Activated CD4-positive, alpha-beta T cell treated with anti-CD3 and anti-CD28 coated beads, Interleukin-2, amount 50 U/mL, for 48 hours (primary cell): ENCODE measurements at places on chromosomes 5 and 9.

DNA sequence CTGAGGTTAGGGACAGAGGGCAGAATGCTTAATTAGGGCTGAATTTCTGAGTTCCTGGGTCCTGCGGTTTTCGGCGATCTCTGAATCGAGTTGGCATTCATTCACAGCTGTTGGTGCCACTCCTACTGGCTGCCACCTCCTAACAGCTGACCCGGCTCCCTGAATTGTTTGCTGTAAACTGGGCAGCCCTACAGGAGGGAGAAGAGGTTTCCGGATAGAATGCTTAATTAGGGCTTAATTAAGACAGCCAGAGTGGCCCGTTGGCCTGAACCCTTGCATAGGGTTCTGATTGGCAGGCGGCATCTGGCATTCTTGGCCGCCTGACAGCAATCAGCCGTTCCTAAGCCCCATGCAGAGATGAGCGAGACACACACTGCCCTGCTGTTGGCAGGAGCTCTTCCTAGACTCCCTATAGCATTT, 25.7 kb downstream of the FRMPD1 start:
- no peak for DNase-seq

DNA sequence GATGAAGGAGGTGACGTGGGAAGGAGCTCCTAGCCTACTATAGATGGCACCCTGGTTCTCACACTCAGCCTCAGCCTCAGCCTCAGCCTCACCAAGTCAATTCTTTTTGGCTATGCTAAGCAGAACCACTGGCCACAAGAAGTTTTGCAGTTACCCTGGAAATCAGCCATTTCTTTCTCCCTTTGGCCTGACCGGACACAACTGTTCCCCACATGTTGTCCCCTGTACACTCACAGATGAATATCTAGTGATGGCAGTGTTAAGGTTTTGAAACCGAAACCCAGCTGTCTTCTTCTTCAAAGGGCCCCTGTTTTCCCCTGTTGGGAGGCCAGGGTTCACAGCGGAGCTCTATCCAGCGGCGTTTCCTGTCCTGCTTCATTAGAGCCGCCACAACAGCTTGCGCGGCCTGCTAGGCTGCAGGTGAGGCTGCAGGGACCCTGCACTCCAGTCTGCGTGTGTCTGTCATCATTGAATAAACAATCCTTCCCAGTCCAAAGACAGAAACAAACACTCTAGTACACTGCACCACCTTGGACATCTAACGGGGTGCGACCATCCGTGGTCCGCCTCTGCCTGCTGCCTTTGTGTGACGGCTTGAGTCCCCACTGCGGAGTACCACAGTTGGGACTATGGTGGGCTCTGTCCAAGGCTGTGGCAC, 250.5 kb downstream of the DENND1A start:
- peak; percentile 12 for DNase-seq

DNA sequence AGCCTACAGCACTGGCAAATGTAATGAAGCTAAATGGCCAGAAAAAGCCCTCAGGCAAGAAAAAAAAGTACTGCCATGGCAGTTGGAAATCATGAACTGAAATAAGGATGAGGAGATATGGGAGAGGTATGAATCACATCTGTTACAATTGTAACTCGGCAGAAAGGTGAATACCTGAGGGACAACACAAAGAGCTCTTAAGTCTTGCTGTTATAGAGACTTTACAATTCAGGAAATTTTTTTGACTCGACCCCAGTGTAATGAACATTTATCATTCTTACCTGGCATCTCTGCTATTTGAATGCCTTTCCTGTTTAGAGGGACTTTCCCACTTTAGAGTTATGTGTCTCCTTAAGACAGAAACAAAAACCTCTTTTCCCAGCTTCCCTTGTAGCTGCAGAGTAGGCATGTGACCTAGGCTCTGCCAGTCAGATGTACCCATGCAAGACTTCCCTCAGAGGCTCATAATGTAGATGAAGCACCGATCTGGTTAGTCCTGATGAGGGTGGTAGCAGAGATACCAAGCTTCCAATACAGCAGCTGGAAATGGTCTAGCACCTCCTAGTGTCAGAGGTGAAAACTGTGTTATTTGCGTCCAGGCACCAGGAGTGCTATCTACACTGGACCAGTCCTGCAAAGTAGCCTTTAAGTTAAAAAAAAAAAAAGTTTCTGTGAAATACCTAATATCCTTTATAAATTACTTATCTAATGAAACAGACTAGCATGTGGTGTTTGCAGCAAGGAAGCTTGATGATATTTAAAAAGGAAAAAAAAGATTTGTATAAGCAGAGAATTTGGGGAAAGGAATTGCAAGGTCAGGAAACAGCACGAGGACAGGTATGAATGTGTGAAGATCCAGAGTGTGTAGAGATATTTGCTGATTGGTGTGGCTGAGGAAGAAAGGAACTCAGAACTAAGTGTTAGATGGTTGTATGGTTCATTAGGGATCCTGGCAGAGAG, 146.9 kb upstream of the SLC1A3 start:
- no peak for DNase-seq

DNA sequence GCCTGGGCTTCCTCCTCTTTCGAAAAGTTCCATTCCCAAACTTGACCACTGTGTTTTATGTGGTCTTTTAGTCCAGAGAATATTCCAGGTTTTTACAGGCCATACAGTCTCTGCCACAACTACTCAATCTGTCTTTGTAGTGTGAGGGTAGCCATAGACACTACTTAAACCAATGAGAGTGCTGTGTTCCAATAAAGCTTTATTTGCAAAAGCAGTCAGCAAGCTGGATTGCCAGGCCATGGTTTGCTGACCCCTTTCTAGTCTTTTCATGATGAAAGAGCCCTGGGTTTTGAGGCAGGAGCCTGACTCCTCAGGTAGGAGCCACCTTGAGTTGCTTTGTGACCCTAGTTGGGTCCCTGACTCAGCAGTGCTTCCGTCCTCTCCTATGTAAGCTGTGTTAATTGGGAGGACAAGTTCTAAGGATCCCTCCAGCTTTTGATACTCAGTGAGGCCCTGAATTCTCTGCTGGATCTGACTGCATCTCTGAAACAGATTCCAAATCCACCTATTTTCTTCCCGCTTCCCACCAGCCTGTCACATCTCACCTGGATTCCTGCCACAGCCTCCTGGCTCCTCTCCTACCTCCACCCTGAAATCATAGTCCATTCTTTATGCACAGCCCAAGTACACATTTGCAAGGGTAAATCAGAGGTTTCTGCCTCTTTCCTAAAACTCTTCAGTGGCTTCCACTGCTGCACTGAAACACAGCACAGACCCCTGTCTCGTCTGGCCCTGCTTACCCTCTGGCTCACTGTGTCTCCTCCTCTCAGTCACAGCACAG, 13.5 kb downstream of the GALNT10 start:
- no peak for DNase-seq

DNA sequence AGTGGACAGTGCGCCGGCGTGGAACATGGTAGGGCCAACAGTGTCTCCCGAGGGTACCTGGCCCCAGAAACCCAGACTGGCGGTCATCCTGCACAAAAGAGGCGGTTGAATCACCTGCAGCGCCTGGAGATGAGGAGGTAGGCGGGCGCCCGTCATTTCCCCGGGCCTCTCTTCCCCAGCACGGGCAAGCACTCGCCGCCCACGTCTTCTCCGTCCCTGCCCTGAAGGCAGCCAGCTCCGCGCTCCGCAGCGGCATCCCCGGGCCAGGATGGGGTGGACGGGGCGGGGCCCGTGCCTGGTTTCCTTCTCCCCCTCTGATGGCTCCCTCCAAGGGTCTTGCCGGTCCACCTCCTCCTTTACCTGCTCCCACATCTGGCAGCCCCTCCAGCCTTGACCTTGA, 27.1 kb upstream of the N4BP3 start:
- no peak for DNase-seq

DNA sequence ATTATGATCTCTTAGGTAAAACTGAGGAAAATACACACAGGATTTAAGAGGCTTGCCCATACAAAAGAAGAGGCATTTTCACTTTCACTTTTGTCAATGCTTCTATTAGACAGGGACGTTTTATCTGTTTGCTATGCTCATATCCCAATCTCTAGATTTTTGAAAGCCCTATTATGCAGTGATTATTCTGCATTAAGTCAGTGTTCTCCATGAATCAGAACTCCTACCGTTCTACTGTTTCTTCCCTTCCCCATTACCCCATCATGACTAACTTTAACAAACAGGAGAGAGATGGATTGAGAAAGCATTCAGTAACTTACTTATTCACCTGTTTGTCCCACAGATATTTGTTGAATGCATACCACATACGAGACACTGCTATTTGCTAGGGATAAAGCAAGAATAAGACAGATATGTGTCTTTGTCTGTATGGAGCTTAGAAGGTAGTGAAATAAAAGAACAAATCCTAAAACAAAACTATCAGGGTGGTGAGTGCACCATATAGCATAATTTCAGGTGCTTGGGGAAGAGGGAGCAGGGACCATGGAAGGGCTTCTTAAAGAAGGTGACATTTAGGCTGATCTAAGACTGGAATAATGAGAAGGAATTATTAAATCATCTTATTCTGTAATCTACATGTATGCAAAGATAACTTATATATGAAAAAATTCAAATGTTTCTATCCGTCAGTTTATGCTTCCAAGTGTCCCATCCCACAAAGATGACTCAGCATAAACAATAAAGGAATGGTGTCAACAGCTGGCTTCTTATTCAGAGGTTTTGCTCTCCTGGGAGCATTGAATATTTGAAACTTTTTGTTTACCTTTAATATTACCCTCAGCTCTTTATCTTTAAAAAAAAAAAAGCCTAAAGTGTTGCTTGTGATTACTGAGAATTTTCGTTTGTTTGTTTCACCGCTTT, 328.1 kb downstream of the HINT1 start:
- DNase-seq = no peak

GRCh38 chr5:31023105-31023504, 170.4 kb upstream of the CDH6 start:
- no peak for DNase-seq

GRCh38 chr9:131824155-131824594, 84.3 kb upstream of the RAPGEF1 start:
- DNase-seq = no peak

DNA sequence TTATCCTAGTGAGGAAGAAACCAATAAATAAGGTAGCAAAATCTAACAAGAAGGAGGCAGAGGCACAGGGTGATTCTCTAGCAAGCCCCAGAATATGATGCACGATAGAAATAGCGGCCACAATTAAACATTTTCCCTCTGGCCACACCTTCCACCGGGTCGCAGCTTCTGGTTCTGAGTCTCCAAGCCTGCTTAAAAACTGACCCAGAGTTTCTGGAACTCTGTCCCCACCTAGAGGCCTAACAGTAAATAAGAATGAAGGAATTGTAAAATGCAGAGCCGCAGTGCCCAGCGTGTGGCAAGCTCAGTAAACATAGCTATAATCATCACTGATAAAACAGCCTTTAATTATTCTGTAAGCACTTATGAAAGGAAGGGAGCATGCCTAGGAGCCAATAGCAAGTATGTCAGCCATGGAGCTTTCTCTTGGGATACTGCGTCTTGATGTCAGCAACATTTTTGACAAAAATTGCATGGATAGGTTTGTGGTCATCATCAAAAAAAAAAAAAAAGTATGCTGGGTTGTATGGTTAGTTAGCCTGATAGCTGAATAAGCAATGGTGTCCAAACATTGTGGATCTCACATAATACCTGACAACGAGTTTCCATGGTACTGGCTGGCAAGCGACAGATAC, 465.5 kb downstream of the DNAH5 start:
- no peak for DNase-seq

- DNase-seq = no peak
Observed at GRCh38 chr5:154511984-154512383, 34.0 kb upstream of the HAND1 start.

DNA sequence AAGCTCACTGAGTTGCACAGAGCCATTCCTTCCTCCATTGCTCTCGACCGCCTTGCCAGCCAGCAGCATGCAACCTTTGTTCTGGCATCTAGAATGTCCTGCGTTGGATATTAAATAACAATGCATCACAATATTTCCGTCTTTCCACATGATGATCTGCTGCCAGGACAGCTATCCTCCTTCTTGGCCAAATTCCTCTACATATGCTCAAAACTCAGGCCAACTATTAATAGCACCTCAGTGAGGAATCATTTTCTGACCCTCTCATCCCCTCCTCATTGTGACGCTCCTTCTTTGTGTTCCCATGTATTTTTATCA, 128.6 kb downstream of the MYO10 start:
- no peak for DNase-seq

GRCh38 chr5:111615054-111615453, 102.7 kb upstream of the STARD4 start:
- no peak for DNase-seq

DNA sequence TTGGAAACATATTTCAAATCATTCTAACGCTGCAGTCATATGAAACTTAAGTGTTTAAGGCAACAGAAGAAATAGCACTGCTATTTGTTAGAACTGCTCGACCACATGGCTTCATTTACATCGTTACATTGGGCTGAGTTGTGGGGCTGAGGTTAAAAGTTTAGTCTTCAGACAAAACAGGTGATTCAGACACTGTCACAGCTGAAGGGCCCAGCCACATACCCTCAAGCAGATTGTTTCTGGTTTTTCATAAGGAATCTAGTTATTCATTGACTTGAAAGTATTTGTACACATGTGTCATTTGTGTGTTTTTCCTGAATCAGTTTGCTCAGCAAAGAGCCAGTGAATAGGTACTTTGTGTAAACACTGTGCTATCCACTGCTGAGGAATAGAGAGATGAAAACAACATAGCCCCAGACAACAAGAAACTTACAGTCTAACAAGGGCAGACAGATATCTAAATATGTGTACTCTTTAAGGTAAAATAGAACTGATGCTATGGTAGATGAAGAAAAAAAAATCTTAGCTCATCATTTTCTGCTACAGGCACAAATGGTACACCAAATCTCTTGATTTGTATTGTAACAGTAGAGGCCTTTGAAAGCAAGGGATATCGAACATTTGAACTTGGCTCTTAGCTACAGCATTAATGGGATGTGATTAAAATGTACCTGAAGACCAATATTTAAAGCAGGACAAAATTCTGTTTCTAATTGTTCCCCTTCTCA, 357.6 kb upstream of the RPS23 start:
- DNase-seq = peak; percentile 8

DNA sequence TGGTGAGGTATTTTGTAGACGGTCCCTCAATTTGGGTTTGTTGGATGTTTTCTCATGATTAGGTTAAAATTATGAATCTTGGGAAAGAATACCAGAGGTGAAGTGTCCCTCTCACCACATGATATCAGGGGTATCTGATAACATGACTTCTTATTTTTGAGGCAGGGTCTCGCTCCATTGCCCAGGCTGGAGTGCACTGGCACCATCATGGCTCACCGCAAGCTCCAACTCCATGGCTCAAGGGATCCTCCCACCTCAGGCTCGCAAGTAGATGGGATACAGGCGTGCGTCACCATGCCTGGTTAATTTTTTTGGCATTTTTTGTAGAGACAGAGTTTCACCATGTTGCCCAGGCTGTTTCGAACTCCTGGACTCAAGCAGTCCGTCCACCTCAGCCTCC, 24.1 kb downstream of the SPRY4 start:
- no peak for DNase-seq

GRCh38 chr9:18106006-18106560, 367.9 kb upstream of the ADAMTSL1 start:
- no peak for DNase-seq

- DNase-seq = no peak
Observed at GRCh38 chr9:108536836-108537601, 318.8 kb downstream of the ACTL7B start.

- DNase-seq = no peak
Observed at GRCh38 chr5:110371725-110372041, 354.8 kb downstream of the TMEM232 start.
